Activated CD4-positive, alpha-beta T cell treated with anti-CD3 and anti-CD28 coated beads, Interleukin-2, amount 50 U/mL, for 1 hour (primary cell): ENCODE measurements at places on chromosomes 13 and 19.

DNA sequence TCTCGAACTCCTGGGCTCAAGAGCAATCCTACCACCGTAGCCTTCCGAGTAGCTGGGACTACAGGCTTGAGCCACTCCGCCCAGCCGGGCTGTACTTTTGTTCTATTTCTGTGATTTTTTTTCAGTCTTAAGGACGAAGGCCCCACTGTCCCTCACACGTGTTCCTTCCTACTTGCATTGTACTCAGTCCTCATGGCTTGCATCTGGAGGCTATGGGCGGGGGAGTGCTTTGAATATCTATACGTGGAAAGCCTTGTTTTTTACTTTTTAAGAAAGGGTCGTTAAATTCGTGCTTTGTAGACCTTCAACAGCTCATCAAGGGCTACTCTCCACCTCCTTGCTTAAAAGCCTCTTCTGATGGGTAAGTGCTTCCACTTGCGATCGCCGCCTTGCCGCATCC lies 36.8 kb downstream of the NLRP12 start:
- no peak for DNase-seq

DNA sequence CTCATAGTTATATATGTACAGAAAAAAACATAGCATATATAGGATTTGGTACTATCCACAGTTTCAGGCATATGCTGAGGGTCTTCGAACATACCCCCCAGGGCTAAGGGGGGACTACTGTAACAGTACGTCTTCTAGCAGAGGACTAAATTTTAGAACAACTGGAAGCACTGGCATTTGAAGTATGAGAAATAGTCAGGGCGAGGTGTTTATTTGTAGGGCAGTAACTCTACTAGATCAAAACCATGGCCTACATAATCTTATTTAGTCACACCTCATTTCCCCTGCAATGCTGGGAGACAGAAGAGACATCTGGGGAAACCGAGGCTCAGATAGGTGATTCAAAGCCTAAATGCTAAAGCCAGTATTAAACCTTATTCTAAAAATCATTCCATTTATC lies 245.6 kb downstream of the DCT start:
- no peak for DNase-seq

DNA sequence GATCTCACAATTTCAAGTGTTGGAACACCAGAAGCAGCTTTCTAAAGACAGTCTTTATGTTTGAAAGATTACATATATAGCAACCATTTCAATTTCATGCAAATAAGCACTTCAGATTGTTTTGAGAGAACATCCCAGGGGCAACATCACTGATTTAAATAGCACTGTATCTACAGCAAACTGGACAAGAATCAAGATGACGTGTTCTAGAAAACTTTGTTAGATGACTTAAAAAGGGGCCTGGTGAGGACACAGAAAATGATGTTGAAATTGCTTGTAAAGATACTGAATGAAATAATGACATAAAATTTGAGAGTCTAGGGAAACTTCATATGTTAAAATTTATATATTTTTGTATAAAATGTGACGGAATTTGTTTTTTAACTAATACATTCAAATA lies 277.1 kb downstream of the KLF12 start:
- no peak for DNase-seq

DNA sequence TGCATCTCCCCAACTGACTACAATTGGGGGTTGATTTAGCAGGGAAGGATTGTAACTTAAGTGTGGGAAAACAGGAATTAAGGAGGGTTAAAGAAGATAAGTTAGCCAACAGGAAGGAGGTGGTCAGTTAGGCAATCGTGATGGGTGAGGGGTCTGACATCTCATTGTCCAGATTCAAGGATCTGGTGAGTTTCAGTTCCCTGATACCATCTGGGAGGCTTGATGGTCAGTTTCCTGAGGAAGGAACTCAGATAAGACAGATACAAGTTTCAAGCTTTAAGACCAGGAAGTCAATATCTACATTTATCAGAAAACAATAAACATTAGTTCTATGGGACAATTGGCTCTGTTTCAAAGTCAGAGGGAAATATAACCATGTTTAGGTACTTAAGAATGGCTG lies 601.8 kb downstream of the SLITRK6 start:
- no peak for DNase-seq

- DNase-seq, result no peak
Observed at GRCh38 chr13:61880578-61881283, 465.1 kb upstream of the PCDH20 start.

- peak; percentile 7 for DNase-seq
Observed at GRCh38 chr19:34365463-34366401, 736 bp downstream of the GPI start.

DNA sequence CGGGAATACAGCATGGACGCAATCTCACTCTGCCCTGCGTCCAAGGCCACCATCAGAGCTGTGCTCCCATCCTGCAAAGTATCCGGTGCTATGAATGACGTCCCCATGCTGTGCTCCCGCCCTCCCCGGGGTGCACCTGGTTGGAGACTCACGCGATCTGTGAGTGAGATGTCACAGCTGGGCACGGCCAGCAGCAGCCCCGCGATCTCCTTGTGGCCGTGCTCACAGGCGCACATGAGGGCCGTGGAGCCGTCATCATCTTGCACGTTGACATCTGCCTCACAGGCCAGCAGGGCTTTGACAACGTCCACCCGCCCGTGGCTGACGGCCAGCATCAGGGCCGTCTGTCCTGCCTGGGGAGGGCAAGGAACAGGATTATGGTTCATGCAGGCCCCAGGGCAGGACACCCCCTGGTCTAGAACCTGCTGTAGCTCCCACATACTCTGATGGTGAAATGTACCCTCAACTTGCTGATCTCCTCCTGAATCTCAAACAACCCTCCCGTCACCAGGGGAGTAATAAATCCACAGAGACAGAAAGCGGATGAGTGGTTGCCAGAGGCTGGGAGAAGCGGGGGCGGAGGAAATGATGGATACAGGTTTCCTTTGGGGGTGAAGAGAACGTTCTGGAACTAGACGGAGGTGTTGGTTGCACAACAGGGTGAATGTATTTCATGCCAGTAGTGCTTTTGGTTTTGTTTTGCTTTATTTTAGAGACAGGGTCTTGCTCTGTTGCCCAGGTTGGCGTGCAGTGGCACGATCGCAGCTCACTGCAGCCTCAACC lies 14.5 kb upstream of the SPC24 start:
- no peak for DNase-seq

- no peak for DNase-seq
Observed at GRCh38 chr19:39199025-39199424, 2.3 kb downstream of the NCCRP1 start.

- DNase-seq, result no peak
Observed at GRCh38 chr13:31649766-31650165, 89.6 kb upstream of the RXFP2 start.

GRCh38 chr19:46733690-46734292 lies 12.1 kb upstream of the FKRP start:
- DNase-seq, result no peak

GRCh38 chr19:35031072-35031881 lies 1.0 kb downstream of the SCN1B start:
- no peak for DNase-seq

DNA sequence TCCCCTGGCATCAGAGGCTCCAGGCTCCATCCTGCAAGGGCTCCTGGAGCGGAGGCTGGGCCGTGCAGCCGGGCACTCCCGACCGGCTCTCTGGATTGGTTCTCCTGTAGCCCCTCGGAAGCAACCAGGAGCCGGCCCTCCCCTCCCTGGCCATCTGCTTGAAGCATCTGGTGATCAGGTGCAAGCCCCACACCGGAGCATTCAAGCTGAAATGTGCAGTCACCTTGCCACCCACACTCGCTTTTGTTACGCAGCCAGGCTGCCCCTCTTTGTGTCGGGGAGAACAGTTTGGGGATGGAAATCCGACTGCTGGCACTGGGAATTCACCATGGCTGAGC lies 258.8 kb downstream of the ZNF536 start:
- no peak for DNase-seq

DNA sequence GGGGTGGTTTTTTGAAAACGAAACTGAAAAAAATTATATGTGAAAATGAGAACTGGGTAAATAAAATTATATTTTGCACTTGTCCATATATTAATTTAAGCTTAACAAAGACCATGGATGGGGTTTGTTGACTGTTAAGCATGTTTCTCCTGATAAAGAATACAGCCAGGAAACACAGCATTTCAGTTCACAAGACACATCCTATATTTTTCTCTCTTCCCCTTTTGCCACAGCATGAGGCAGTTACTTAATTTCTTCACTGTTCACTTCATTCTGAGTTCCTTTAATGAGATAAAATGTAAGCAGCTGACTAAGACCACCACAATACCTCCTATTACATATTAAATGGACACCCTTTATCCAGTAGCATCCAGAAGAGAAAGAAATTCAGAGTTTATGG lies 64.0 kb downstream of the RXFP2 start:
- no peak for DNase-seq

DNA sequence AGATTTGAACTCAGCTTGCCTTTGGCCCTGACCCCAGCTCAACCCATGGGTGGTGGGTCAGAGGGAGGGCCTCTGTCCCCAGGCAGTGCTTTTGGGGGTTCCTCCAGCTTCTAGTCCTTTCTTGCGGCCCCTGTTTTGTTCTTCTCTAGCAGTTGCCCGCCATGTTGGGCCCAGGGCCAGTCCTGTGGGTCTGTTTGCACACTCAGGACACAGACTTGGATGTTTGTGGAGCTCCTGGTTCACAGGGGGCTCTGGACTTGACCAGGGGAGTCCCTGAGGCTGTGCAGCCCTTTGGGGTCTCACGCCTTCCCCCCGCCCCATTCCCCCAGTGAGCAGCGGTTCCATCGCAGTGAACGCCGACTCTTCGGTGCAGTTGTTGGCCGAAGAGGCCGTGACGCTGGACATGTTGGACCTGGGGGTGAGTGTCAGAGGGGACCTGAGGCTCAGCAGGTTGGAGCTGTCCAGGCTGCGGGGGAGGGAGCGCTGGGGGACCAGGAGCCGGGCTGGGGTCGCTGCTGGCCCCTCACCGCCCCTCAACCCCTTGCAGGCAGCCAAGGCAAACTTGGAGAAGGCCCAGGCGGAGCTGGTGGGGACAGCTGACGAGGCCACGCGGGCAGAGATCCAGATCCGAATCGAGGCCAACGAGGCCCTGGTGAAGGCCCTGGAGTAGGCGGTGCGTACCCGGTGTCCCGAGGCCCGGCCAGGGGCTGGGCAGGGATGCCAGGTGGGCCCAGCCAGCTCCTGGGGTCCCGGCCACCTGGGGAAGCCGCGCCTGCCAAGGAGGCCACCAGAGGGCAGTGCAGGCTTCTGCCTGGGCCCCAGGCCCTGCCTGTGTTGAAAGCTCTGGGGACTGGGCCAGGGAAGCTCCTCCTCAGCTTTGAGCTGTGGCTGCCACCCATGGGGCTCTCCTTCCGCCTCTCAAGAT lies 2.5 kb downstream of the ATP5F1D start:
- DNase-seq, result peak; percentile 85

GRCh38 chr19:33653684-33654083 lies 31.9 kb downstream of the CHST8 start:
- DNase-seq, result no peak

DNA sequence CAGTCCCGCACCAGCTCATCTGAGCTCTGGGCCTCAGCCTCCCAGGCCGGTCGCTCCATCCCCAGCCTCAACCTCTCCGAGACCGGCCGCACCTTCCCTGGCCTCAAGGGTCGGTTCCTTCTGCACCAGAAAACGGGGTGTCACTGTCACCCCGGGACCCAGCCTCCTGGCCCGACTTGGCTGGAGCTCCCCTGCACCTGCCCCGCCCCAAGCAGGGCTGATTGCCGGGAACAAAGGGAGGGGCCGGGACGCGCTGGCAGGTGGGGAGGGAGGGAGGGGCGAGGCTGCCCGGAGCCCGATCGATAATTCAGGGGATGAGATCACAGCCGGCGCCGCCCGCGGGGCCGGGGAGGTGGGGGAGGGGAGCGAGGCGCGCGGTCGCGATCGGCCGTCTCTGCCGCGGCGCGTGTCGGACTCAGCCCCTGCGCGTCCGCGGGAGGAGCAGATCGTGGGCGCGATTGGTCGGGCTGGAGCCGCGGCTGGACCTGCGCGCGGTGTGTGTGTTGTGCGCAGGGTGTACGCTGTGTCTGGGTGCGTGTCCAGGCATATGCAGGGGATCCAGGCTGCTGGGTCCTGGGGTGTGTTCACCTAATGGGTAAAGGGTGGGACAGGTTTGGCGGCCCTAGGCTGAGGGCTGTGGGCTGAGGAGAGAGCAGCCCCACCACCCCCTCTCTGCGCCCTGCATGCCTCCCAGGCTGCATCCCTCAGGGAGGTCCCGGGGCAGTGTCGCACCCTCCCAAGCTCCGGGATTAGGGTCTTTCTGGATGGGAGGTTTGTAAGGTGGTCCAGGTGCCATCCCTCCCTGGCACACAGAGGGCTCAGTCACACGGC lies 1.1 kb upstream of the SHC2 start:
- DNase-seq, result no peak

DNA sequence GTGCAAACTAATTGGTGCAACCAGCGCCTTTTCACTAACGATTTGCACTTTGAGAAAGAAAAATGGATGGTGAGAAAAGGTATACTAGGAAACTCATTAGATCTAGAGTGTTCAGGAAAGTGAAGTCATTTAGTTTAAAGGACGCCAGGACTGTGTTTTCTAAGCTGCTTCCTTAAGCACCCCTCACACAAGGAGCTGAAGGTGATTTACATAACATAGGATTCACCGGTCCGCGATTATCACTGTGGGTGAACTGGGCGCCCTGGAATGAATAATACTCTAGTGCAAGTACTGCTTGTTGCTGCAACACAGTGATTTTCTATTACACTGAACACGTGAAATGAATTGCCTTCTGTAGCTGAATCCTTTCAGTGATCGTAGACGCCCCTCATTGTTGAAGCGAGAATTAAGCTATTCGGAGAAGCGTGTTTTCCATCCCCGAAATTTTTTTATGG lies 2.6 kb upstream of the MAB21L1 start:
- no peak for DNase-seq

GRCh38 chr13:101453784-101454201 lies 1.3 kb downstream of the ITGBL1 start:
- DNase-seq, result no peak

GRCh38 chr13:96963786-96964475 lies 30.3 kb downstream of the OXGR1 start:
- no peak for DNase-seq

GRCh38 chr13:57865600-57866294 lies 234.2 kb downstream of the PCDH17 start:
- no peak for DNase-seq

- DNase-seq, result peak; percentile 73
Observed at GRCh38 chr19:35346193-35347052, 1.3 kb upstream of the FFAR1 start.

- peak; percentile 46 for DNase-seq
Observed at GRCh38 chr19:10553943-10554381, 10.3 kb downstream of the ATG4D start.

GRCh38 chr13:101399365-101399764 lies 16.9 kb downstream of the NALCN start:
- DNase-seq, result no peak

DNA sequence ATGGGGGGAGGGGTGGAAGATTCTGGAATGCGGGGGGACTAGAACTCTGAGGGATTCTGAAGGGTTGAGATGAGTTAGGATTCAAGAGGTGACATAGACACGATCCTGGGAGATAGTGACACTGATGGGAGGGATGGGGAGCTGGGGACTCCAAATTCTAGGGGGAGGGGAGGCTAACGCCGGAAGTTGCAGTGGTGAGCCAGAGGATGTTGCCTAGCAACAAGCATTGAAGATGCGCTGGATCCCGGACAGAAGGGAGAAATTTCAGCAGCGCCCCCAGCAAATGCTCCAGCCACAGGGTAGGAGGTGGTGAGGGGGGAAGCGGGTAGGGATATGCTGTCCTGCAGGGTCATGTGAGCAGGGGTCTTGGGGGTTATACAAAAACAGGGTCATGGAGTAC lies 6.9 kb upstream of the LTBP4 start:
- DNase-seq, result no peak
